ENCODE measurements at places on chromosomes 2 and 18.
A peak's percentile ranks its signal among the peaks of the same experiment; 100 is the strongest.

GRCh38 chr2:9809064-9809356 is 34.3 kb upstream of the TAF1B start:
- no peak for DNase-seq

DNA sequence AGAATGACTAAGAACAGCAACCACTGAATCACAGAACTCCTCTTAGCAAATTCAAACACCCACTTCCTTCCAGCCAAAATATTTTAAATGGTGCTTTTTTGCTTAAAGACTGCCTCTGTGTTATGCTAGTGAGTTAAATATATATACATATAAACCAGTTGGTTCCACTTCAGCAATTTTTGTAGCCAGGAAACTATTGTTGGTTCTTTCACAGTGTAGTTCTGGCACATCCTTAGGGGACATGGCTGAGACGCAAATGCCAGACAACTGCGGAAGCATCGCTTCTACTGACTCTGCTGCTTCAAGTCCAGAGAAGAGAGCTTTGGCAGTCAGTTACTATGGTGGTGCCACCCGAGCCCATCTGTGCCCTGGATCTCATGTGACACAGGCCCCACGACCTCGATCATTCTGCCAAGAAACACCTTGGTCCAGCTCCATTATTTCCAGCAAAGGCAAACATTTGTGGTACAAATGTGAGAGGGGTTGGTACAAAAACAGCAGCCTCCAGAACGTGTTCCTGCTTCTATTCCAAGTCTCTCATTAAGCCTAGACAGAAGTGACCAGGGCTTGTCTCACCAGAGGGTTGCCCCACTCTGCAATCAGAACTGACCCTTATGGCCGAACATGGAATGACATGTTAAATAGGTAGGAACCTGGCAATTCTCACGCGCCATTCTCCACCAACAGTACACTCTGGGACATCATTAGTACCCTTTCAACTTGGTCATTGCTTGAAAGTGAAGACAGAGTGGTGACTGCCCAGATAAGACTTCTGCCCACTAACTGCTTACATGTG is 117.8 kb upstream of the NRP2 start:
- DNase-seq, result no peak

DNA sequence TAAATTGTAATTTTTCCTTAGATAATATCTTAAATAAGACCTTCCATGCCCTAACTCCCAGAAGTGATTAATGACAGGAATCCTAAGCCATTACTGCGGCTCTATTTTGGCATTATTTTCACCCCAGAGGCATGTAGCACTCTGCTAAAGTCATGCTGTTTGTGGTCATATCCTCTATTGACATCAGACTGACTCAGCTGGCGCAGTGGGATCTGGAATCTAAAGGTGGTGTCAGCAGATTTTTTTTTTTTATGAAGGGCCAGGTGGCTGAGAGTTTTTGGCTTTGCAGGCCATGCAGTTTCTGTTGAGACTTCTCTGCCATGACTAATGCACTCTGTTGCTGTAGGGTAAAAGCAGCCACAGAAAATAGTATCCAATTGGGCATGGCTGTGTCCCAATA is 64.1 kb upstream of the ACVR1C start:
- no peak for DNase-seq

GRCh38 chr2:64837925-64838641 is 151.1 kb upstream of the SLC1A4 start:
- no peak for DNase-seq

DNA sequence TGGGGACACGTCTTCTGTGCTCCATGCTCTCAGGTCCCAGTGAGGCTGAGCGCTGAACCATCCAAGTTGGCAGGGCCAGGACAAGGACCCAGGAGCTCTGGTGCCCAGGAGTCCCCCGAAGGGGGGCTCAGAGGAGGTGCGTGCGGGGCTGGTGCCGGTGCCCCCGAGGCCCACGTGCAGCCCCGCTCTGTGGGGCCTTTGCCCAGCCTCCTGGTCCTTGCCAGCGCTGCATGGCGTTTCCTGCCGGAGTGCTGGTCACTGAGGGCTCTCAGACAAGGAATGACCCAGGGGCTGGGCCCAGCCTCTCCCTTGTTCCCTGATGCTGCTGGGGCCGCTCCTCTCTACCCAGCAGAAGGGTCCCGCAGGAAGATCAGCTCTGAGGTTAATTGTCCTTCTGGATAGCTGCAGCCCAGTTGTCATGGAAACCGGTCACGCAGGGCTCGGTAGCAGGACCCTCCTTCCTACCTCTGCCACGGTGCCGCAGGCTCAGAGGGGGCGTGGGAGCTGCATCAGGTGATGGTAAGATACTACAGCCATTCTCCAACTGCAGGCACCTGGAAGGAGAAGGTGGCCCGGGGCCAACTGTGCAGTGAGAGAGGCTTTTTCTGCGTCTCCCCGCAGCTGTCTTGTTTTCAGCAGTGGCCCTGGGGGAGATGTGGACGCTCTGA is 64.5 kb downstream of the RRM2 start:
- DNase-seq, result no peak

- no peak for DNase-seq
Measured at GRCh38 chr2:848099-848498, 102.5 kb upstream of the SNTG2 start.

DNA sequence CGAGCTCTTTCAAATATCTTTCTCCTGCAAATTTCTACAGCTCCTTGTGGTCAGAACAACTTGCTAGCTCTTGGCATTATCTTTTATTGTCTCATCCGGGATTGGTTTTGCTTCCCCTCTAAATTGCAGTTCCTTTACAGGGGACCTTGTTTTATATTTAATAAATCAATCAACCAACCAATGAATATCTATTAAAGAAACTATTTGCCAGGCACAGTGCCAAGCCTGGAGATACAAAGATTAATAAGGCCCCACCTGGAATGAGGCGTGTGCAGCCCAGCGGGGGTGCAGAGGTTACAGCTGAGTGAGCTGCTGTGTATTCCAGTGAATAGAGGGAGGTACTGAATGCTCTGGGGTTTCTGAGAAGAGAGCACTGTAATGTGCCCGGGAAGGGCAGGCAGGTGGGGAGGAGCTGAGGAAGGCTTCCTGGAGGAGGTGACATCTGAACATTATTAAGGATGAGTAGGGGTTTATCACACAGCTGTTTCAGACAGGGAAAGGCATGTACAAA is 51.8 kb downstream of the LIPG start:
- no peak for DNase-seq

GRCh38 chr2:220040346-220040745 is 412.9 kb downstream of the SLC4A3 start:
- DNase-seq, result no peak

DNA sequence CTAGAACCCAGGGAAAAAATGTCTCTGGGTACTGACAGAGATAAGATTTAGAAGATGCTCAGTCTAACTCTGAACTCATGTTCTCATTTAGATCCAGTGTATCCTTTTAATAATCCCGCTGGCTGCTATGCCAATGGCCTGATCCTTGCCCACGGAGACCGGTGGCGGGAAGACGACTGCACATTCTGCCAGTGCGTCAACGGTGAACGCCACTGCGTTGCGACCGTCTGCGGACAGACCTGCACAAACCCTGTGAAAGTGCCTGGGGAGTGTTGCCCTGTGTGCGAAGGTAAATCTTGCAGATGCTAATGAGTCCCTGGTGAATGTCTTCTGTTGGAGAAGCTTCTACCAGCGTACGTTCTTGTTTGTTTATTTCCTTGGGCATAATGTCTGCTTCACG is 118.6 kb downstream of the FEZ2 start:
- DNase-seq, result no peak

DNA sequence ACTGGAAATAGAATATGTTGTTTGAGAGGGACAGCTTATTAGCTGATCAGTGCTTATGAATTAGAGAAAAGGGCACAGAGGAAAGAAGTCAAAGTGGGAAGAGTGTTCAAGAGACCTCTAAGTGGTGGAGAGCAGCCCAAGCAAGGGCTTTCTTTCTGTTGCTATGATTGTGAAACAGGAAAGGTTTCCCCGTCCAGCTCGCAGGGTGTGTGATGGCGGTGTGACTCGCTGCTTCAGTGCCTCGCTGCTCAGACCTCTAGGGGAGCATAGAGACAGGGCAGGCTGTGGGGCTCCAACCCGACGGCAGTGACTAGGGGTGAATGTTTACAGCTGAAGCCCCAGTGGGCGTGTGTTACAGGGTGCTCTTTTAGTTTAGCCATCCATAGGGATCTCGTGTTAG is 166.5 kb upstream of the COPS8 start:
- no peak for DNase-seq

DNA sequence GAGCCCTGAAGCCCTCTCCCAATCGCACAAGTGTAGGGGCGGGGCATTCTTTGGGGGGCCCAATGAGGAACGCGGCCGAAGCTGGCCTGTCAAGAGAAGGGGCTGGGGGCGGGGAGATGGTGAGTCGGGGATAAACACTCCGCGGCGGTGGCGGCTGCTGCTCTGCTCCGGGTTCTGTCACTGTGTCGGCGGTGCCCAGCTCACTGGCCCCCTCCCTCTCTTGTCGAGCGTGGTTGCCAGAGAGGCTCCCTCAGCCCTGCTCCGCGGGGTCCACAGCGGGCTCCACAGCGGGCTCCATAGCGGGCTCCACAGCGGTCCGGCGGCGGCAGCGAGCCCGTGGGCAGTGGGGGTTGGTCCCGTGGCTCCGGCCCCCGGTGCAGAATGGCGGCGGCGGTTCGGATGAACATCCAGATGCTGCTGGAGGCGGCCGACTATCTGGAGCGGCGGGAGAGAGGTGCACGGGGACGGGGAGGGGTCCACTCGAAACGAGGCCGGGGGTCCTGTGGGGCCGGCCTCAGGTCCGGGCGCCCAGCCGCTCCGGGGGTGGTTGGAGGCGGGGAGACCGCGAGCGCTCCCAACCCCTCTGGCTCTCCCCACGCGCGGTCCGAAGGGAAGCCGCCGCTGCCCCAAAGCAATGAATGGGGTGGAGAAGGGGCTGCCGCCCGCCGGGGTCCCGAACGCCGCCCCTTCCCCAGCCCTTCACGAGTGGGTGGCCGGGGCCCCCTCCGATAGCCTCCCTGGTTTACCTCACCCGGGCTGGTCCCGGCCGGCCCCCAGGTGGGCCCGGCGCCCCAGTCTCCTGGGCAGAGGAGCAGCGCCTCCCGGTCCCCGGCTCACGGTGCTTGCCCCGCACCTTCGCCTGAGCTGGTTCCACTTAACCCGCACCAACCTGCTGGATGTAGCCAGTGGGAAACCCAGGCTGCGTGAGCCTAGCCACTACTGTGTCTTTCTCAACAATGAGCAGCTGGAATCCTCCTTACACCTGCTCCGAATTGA is at the start of gene MXD1:
TSS of gene MXD1 (plus strand) at position 160 of the 996 bp plus-strand sequence. CDS start at position 382, 222 bp downstream.
- peak; percentile 89 for DNase-seq

- DNase-seq, result no peak
Measured at GRCh38 chr2:72841462-72842125, 15.8 kb upstream of the EXOC6B start.

DNA sequence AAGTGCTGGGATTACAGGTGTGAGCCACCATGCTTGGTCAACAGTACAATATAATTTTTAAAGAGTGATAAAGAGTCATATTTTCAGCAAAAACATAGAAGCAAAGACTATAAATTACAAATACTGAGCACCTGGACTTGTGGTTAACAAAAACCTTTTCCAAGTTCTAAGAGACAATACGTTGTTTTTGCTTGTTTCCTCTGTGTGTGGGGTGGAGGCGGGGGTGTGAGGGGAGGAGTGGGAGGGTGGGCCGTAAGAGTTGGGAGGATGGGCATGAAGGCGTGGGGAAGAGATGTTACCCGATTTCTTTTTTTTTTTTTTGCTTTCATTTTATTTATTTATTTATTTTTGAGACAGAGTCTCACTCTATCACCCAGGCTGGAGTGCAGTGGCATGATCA is 78.0 kb upstream of the WIPF1 start:
- DNase-seq, result no peak

GRCh38 chr2:158138255-158138654 is 36.6 kb downstream of the UPP2 start:
- DNase-seq, result no peak

DNA sequence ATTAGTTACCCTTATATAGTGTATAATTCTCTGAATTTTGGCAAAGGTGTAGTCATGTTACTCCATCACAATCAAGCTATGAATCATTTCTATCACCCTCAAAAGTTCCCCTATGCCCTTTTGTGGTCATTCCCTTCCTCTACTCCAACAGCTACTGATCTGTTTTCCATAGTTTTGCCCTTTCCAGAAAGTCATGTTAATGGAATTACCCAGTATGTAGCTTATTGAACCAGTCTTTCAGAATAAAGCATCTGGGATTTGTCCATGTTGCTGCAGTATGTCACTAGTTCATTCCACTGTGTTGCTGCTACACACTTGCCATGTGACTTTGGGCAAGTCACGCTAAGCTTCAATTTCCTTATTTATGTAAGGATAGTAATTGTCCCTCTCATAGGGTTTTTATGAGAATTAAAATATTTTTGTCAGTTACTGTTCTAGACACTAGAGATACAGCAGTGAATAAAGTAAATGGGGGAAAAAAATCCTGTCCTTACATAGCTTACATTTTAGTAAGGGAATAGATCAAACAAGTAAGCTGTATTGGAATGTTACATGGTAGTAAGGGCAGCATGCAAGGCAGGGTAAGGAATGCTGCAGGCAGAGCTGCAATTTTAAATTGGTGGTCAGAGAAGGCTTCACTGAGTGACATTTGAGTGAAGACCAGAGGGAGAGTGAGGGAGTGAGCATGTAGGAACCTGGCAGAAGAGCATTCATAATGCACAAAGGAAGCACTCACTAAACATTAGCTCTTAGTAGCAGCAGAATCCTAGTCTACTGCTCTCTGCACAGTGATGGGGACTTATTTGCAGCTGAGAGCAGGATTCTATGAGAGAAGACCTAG is 80.3 kb upstream of the TSPYL6 start:
- no peak for DNase-seq

DNA sequence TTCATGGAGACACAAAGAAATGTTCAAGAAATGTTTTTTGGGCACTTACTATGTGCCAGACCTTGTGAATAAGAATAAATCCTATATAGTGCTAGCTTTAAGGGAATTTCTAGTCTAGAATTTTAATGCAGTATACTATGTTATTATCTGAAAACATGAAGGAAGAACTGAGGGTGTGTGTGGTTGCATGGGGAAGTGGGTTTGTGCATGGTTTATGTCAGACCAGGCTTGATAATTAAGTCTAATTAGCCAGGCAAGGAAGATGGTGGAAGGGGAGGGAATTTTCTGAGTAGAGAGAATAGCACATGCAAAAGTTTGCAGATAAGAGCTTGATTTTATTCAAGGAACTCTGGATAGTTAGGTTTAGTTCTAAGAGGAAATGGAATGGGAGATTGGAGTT is 6.5 kb downstream of the RBBP8 start:
- DNase-seq, result no peak

- no peak for DNase-seq
Measured at GRCh38 chr2:220696280-220696669, 875.8 kb downstream of the EPHA4 start.
